ENCODE measurements at places on chromosomes 4 and X.

DNA sequence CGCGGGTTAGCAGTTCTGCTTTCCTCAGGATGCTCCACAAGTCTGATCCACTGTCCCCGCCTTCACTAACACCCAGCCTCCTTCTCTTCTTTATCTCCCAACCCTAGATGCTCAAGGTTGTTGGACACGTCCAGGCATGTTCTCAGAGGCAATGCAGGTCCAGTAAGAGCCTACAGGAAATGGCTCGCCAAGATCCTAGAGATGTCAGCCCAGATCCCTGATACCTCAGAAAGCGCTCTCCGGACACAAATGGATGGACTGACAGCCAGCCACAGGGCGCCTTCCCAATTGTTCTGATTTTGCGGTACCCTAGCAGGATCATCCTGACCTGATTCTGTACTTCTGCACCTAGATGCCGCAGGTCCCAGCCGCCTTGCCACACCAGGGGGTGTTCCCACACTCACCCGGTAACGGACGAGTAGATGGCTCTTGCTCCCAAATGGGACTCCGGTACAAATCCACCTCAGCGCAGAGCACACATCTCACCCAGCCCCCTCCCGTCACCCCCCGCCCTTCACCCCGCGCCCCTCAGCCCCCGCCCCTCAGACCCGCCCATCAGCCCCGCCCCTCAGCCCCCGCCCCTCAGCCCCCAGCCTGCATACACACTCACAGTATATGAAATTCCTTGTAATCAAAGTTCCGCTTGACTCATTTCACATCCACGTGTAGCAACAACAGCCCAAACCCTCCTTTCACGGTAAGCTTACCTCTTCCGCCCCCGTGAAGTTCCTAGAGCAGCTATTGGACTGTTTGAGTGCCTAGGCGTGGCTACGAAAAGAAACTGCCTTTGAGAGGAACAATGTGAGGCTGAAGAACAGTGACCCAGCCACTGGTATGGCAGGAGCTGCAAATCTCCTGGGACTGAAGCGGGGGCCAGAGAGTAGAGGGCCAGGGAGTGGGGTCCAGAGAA lies at the start of gene EDA2R:
Gene EDA2R, minus strand, starts transcription at position 488 of the 910 bp plus-strand sequence. CDS start 23,058 bp downstream, outside the sequence.
- DNase-seq = peak; percentile 0

DNA sequence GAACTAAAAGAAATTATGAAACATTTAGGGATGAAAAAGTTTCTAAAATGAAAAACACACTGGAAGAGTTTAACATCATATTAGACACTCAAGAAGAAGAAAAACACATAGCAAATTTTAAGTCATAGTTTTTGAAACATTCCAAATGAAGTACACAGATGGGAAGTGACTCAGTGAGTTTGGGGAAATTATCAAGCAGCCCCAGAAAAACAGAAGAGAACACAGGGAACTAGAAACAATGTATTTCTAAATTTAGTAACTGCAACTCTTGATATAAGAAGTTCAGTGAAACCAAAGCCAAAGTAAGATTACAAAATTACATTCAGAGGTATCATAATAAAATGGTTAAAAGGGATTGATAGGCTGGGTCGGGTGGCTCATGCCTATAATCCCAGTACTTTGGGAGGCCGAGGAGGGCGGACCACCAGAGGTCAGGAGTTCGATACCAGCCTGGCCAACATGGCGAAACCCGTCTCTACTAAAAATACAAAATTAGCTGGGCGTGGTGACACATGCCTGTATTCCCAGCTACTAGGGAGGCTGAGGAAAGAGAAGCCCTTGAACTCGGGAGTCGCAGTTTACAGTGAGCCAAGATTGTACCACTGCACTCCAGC lies 461.2 kb downstream of the KCTD8 start:
- no peak for DNase-seq

DNA sequence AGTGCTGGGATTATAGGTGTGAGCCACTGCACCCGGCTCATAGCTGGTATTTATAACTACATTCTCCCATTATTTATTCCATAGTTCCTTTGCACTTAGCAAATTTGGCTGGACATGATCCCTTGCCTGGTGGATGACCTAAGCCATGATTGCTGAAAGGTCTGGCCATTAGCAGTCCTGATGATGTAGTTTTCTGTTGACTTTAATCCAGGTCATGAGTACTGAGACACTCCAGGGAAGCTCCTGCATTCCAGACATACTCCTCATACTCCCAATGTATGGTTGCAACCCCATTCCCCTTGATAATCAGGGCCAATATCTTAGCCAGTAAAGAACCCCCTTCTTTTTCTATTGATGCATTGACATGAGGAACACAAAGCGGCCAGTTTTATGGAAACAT lies 24.4 kb upstream of the MGST2 start:
- DNase-seq = no peak

GRCh38 chr4:36000941-36001557 lies 243.3 kb downstream of the ARAP2 start:
- DNase-seq = no peak
